CD8-positive, alpha-beta memory T cell (primary cell): ENCODE measurements at places on chromosomes 12 and 14. TPM values are rescaled to one million over a fixed set of nuclear protein-coding genes. Genes with fewer than 3 reads are reported as not detected.

The CPNE6 gene
- not detected for polyA plus RNA-seq

The SDR39U1 gene
- polyA plus RNA-seq = 67.7 TPM

The ZNF891 gene
- 0.69 TPM for polyA plus RNA-seq

- DNase-seq = no peak
Measured at GRCh38 chr14:22213120-22213519, 375.9 kb downstream of the DAD1 start.

DNA sequence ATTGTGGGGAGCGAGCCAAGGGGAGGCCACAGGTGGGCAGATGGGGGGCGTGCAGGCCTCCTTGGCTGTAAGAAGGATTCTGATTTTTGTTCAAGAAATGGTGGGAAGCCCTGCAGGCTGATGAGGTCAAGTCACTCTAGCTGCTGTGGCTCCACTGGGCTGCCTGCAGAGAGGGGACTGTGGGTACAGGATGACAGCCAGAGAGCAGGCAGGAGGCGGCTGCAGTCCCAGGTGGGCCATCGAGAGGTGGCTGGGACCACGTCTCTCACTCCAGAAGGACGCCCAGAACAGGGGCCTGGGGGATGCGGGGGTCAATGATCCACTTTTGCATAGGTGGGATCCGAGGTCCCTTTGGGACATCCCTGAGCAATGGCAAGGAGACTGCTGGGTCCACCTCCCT lies 9.1 kb downstream of the NCOR2 start:
- no peak for DNase-seq

- DNase-seq = no peak
Measured at GRCh38 chr12:108360487-108360886, 21.4 kb upstream of the CMKLR1 start.
